ENCODE measurements at places on chromosomes 1 and 21.

- no peak for DNase-seq
Measured at GRCh38 chr1:7669559-7670311, 101.4 kb upstream of the VAMP3 start.

GRCh38 chr1:114353262-114353661 lies 157.7 kb downstream of the TRIM33 start:
- peak; percentile 76 for DNase-seq

DNA sequence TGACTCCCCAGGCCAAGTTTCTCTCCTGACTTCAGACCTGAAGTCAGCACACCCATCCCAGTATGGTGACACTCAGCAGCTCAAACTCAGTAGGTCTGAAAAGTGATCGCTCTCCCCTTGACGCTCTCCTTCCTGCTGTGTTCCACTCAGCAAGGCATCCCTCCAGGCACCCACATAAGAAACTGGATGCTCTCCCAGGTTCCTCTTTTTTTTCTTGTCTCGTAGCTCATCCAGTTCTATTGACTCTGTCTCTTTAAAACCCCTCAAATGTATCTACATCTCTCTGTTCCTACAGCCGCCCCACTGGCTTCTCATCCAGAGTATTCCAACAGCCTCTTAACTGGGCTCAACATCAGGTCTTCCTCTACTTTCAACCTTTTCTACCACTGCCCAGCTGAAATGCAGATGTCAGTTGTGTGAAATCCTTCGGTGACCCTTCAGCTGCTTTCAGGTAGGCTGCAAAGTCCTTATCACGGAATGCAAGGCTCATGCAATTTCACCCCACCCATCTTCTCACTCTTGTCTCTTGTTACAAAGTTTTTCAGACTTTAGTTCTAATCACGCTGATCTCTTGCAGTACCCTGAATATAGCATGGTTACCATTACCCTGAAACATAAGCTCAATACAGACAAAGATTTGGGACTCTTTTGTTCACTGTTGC lies 286.2 kb upstream of the POU3F1 start:
- no peak for DNase-seq

GRCh38 chr1:169890761-169891538 lies 2.7 kb downstream of the SCYL3 start:
- no peak for DNase-seq

- no peak for DNase-seq
Measured at GRCh38 chr1:191984856-191985255, 173.4 kb upstream of the RGS18 start.

DNA sequence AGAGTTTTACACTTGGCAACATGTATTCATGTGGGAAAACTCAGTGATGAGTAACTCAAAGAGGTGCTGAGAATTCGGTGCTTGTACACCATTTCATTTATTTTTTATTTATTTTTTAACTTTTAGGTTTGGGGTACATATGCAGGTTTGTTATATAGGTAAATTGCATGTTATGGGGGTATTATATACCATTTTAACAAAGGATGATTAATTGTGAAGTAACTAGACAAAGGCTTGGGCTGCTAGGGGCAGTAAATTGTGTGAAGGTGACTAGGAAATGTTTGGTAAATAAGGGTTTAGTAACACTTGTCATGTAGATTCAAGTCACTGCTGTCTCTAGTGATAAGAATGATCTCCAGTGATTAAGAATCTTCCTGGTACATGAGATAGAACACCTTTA lies 139.0 kb downstream of the MAST2 start:
- DNase-seq, result no peak

DNA sequence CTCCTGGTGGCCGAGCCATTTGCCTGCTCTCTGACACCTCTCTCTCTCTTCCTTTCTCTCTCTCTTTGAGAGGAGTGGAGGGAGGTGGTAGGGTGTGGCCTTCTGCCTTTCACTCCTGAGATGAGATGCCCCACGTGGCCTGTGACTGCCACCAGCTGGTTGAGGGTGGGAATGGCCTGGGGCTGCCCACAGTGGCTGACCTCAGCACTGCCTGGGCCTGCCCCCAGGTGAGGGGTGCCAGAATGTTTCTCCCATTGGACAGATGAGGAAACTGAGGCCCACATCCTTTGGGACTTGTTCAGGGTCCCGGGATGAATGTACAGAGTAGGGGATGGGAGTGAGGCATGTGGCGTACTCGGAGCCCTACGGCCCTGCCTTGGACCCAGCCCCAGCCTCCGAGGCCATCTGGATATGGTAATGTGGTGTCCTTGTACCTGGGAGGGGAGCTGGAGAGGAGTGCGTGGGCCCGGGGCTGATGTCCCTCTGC lies 12.7 kb upstream of the C1orf167 start:
- no peak for DNase-seq

DNA sequence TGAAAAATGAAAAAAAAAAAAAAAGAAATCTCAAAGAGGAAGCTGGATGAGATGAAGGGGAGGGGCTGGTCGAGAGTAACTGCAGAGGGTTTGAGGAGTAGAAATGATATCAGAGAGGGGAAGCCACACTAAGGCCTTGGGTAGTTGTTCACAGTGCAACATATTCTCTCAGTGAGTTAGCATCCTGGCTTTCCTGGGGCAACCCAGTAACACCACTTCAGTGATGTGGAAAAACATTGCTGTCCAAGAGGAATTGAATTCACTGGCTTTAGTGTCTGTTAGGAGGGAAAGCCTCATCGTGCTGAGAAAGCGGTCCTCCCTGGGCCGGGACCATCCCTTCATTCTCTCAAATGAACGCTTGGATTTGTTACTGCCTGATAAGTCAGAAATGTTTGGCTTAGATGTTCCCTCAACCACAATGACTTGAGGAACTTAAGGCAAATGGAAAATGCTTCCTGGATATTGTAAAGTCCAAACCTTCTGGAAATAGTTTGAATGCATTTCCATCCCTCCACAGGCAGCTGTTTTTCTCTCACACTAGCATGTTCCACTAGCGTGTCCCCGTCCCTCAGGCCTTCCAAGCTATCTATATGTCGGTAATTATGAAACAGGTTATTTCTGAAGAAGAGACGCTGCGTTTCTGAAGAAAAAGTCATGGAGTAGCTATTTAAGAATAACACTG lies 12.2 kb downstream of the TGFB2 start:
- DNase-seq, result no peak

- DNase-seq, result peak; percentile 87
Measured at GRCh38 chr1:111507411-111508201, 4.2 kb upstream of the ADORA3 start.

GRCh38 chr1:194476872-194477271 lies 1290.5 kb upstream of the B3GALT2 start:
- DNase-seq, result no peak

- DNase-seq, result no peak
Measured at GRCh38 chr1:3021233-3021671, at the start of gene ACTRT2. Gene ACTRT2, plus strand, starts transcription at chr1:3021467. Its CDS starts 220 bp downstream, at chr1:3021687.

DNA sequence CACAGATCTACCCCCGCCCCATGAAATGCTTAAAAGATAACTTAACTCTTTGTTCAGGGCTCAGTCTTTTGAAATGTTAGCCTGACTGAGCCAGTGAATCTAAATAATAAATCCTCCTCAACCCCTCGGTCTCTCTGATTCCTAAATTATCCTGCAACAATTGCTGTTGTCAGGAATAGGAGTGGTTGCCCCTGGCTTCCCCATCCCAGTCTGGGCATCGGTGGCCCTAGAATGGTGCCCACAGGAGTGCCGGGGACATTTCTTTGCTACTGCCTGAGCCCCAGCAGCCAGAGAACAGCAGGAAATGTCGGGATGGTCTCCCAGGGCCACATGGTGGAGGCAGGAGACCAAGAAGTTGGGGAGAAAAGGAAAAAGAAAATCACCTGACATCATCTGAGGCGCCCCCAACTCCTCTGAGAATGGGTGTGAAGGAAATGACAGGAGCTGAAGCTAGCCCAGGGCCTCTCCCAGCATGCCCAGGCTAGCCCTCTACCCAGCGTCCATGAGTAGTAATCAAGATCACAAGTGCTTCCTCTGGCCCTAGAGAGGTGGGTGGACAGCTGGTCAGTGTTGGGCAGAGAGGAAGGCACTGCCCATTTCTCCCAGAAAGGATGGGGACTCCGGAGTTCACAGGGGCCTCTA lies 1.6 kb downstream of the PADI4 start:
- no peak for DNase-seq

DNA sequence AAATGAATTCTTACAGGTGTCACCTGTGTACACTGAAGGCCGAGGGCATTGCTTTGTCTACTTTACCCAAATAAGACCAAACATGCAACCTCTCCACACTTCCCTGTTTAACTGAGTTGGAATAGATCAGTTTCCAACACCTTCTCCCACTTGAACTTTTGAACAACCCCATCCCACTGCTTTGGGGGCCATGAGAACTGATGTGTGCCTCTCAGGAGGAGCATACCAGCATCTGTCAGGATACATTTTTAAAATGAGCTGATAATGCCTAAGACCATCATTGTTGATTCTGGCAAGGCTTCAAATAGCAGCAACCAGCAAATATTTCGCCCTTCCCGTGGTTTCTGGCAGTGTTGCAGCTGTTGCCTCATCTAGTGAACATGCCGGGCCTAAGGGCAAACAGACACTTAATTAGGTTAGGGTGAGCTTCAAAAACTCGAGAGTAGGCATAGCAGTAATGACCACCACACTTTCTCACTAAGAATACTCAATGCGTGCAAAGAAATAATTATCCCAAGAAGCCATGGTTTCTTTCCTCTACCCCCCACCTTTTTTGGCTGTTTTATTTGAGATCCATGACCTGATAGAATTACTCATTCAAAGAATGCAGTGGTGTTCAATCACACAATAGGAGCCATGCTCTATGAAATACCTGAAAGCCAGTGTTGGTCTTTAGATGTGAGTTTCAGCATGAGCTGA lies 63.7 kb downstream of the MAP10 start:
- DNase-seq, result no peak

GRCh38 chr1:175893192-175893591 lies 149.8 kb upstream of the TNR start:
- DNase-seq, result no peak

GRCh38 chr1:225427235-225428067 lies at the start of gene LBR:
Gene LBR, minus strand, starts transcription at chr1:225428038. Its CDS starts 3,963 bp downstream, at chr1:225424075.
- peak; percentile 81 for DNase-seq

GRCh38 chr1:219805191-219805590 lies 123.2 kb downstream of the SLC30A10 start:
- DNase-seq, result no peak

DNA sequence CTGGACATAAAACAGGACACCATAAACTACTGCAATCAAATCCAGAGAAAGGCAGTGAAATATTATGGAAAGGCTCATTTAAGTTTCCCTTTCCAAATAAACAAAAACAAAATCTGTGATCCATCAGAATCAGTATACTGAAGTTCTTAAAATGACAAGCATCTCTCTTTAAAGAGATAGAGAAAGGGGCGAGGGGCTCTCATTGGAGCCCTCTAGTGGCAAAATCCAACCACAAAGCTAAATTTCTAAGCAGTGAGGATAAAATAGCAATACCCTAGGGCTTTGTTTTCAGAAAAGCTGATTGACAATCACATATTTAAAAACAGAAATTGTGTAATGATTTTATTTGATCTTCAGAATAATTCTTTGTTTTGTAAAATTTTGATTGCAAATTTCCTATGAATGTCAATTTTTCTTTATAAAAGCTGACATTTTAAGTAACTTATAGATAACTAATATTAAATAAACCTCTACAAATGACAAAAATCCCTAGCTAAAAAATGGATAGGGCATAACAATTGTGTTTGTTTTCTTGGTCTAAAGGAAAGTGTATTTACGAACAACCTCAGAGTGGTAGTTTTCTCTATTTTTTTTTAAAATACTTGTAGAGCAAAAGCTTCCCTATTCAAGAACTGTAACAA lies 138.2 kb downstream of the COL24A1 start:
- DNase-seq, result no peak

DNA sequence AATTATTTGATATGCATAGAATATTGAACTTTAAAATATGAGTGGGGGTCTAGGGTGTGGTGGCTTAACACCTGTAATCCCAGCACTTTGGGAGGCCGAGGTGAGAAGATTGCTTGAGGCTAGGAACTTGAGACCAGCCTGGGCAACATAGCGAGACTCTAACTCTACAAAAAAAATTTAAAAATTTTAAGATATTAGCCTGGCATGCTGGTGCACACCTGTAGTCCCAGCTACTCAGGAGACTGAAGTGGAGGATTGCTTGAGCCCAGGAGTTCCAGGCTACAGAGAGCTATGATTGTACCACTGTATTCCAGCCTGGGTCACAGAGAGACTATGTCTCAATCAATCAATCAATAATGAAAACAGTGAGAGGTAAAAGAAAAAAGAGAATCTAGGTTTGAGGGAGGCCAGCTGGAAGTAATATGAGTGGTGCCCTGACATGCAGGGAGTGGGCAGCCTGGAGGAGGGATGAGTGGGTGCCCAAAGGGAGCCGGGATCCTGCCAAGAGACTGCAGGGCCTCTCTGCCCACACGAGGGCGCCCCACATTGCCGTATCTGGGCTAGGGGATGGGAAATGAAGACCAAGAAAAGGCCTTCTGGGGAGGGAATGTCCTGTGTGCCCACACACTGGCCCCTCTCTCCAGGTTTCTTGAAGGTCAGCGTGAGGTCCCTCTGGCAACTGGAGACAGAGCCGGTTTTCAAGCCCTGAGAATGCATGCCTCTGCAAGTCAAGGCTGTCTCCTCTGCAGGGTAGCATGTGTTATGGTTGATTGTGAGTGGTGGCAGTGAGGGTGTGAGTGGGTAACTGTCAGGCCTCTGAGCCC lies 93.9 kb upstream of the PPM1J start:
- DNase-seq, result peak; percentile 80

DNA sequence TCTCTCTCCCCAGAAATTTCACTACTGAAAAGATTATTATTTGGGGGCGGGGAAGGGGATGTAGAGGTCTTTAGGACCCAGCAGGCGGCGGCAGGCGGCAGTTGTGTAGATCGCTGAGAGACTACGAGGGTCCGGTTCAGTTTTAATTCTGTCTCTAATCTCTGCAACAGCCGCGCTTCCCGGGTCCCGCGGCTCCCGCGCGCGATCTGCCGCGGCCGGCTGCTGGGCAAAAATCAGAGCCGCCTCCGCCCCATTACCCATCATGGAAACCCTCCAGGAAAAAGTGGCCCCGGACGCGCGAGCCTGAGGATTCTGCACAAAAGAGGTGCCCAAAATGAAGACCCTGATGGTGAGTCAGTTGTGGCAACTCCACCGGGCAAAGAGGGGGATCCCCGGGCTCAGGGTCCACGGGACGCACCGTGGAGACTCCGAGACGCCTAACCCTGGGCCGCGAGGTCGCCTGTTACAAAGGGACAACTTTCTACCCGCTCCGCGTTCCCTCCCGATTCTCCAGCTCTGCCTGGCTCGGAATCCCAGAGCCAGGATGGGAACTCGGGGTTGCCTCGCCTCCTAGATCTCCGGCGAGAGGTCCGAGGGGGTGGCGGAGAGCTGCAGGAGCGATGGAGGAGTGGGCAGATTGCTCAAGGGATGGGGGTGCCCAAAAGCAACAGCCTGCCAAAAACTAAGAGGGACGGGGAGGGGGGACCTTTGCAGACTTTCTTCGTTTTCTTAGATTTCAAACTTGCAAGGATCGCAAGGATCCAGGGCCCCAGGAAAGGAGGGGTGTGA lies at the start of gene ST6GALNAC5:
Gene ST6GALNAC5, plus strand, starts transcription at position 139 of the 789 bp plus-strand sequence.
- no peak for DNase-seq

GRCh38 chr1:110714374-110714995 lies 39.7 kb upstream of the KCNA3 start:
- no peak for DNase-seq

GRCh38 chr1:161158316-161159010 lies 837 bp upstream of the USP21 start:
- DNase-seq, result no peak

Measured in left forelimb (tissue), 1 donor.